WTC11 (cell line): ENCODE measurements at places on chromosomes 12 and 14.

GRCh38 chr12:106022568-106023012 lies 116.2 kb downstream of the NUAK1 start:
- no peak for DNase-seq

- DNase-seq: no peak
These were observed 11.9 kb upstream of the DCN start for GRCh38 chr12:91194500-91194899.

DNA sequence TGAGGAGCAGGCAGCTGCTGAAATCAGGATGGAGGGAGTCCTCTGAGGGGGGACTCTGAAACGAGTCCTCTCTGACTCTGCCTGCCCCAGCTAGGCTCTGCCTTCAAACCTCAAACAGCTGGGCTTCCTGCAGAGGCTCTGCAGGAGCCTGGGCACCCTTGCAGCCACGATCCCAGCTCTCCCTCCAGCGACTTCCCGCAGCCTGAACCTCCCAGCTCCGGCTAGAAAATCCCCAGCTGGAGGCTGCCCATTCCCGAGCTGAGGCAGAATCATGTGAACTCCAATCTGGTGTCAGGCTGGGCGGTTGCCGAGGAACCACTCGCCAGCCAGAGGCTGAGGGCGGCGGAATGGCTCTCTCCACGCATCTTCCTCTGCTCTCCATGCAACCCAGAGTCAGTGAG lies at the start of gene GPR68:
TSS of gene GPR68 (minus strand) at position 204 of the 401 bp plus-strand sequence. CDS start 9,654 bp downstream, outside the sequence.
- peak; percentile 43 for DNase-seq

DNA sequence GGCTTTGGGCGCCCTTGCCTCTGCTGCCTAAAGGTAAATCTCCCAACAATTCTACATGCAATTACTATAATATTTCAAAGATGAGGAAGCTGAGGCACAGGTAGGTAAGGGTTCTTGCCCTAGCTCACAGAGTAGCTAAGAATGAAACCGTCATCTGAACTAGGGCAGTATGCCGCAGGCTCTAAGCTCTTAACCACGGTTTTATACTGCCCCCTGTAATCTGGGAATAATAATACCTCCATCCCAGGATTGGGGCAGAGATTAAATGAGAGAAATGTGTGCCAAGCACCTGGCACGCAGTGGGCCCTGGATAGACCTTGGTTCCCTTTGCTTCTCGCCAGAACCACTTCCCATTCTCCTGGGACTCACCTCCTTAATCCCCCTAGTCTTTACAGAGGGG lies 1.5 kb upstream of the HRK start:
- DNase-seq: no peak

GRCh38 chr14:90060312-90060964 lies 1.4 kb upstream of the KCNK13 start:
- peak; percentile 81 for DNase-seq

DNA sequence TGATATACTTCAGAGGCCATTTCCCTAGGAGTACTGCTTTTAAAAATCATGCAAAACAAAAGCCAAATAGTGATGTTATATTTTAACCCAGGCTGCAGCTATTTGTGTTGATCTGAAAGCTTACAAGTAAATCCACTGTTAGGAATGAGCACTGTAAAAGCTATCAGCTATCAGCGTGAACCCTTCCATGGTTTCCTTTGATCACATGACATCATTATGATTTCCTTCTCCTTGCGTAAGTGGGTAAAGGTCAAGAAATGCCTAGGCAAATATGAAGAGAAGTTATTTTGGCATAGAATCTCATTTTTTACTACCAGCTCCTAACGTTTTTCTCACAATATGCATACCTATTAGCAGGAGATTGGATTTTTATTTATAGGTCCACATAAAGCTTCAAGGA lies 48.6 kb upstream of the CATSPERB start:
- no peak for DNase-seq

DNA sequence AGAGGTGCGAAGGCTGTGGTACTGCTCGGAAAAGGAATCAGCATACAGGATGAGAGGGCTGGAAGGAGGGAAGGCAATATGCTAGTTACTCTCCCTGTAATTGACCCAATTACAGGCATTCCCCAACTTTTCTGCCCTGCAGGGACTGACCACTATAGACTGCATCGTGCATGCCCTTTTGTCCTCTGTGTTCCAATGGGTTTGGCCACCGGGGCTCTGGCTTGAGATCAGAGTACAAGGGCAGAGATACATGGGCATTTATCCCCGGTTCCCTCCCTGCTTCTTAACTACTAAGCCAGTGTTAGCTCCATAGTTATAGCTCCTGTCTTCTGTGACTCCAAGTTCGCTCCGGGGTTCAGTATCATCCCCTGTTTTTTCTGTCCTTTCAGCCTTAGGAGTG lies 59.7 kb downstream of the GTF2A1 start:
- DNase-seq: no peak

DNA sequence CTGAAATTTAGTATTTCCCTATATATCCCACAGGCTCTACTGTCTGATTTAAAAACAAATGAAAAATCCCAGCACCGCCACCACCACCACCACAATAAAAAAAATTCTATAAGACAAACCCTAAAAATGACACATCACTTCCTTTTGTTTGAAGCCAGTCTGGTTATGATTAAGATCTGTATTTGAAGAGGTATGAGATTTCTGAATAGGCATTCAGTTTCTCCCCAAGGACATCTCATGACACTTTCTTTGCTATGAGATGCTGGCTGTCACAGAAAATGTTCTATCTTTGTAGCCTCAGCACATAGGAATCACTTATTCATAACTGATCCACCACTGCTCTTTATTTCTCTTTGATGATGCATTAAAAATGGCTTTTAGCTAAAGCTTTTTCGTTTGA lies 1071.0 kb downstream of the SLC6A15 start:
- no peak for DNase-seq

DNA sequence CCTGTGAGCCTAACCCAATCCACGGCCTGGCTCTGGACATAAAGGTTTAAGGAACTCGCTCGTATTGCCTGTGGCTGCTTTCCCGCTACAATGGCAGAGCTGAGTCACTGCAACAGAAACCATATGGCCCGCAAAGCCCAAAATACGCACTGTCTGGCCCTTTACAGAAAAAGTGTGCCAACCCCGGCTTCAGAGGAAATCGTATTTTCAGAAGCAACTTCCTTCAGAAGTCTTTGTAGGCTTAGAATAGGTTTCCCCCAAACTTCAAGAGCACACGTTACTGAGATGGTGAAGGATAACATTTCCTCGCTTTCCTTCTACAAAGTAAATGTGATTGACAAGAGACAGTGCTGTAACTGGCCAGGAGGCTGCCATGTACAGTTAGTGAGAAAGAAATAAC lies 34.8 kb upstream of the TESC start:
- DNase-seq: no peak

- DNase-seq: no peak
These were observed 19.1 kb upstream of the DGLUCY start for GRCh38 chr14:91094772-91095171.

- DNase-seq: no peak
These were observed 48.7 kb downstream of the WASHC4 start for GRCh38 chr12:105156260-105156659.

- no peak for DNase-seq
These were observed 20.2 kb downstream of the VRTN start for GRCh38 chr14:74368441-74368840.

DNA sequence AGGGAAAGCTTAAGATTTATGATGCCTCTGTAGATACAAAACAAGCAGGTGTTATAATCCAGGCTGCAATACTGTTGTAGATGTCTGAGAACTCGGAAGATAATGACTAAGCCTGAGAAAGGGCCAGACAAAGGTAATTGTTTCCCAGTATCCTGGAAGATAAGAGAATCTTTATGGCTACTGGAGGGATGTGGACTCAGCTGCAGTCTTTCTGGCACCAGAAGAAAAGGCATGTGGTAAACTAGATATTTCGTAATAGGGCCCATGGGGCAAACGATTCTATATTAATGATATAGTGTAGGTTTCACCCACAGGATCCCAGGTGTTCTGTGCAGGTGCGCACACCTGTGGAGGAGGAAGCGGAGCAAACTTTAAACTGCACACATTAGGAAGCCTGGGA lies 9.2 kb upstream of the APOLD1 start:
- DNase-seq: no peak

- no peak for DNase-seq
These were observed 367.4 kb downstream of the BTG1 start for GRCh38 chr12:91778091-91778832.

DNA sequence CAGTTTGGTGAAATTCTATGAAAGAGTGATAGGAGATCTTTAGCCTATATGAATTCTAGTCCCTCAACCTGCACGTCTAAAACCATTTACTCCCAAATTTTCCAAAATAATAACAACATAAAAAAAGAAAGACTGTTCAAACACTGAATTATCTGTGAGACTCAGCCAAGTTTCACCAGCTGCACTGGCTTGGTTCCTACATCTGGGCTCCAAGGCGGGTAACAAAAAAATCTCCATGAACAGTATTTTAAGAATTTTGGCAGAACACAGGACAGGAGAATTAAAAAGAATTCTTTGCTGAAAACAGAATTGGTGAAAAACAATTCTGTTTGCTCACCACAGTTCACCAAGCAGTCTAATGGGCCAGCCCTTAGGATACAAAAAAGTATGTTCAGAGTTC lies 536.8 kb upstream of the ATP2B1 start:
- DNase-seq: no peak

GRCh38 chr12:54459355-54459754 lies 14.0 kb downstream of the GTSF1 start:
- DNase-seq: no peak

- DNase-seq: no peak
These were observed 553 bp upstream of the KRT79 start for GRCh38 chr12:52834727-52835001.

DNA sequence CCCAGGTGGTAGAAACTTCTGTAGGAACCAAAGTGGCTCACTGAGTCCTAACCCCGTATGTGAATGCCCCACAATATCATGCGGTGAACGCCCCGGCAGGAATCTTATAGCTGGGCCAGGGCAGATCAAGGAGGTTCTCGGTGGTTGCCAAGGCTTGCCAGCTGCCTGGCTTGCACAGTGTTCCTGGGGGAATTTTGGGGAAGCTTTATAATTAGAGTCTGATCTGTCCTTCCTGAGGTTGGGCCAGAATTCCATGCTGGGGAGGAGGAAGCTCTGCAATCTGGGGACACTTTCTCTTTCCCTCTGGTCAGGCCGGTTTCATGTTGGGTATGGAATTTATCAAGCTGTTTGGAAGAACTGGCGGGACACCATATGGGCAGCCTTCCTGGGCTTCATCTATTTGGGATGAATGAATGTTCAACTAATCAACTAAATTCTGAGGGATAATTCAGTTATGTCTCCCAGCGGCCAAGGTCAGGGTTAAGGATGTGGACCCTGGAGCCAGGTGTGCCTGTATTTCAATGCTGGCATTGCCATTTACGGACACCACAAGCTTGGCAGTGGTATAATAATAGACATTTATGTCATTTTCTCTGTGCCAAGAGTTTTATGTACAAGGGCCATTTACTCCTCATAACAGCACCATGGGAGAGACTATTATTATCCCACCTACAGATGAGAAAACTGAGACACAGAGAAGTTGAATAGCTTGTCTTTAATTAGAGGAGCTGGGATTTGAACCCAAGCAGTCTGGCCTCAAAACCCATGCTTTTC lies 54.3 kb downstream of the SVOP start:
- no peak for DNase-seq

- DNase-seq: no peak
These were observed 504.9 kb downstream of the VRK1 start for GRCh38 chr14:97301931-97302559.

DNA sequence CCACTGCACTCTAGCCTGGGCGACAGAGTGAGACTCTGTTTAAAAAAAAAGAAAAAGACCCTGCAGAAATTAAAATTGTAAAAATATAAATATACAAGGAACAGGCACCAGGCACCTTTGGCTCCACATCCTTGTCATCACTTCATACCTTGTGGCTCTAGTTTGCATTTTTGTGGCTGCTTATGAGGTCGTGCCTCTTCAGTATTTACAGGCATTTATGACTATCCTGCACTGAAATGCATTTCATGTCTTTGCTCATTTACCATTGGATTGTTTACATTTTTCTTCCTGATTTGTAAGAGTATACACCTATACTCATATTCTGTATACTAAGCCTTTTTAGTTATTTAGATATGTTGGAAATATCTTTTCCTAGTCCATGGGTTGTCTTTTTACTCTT lies 20.1 kb downstream of the BICD1 start:
- DNase-seq: no peak

GRCh38 chr12:118060301-118061010 lies 523 bp downstream of the WSB2 start:
- DNase-seq: peak; percentile 27
